ENCODE measurements at places on chromosomes 3 and 15.

DNA sequence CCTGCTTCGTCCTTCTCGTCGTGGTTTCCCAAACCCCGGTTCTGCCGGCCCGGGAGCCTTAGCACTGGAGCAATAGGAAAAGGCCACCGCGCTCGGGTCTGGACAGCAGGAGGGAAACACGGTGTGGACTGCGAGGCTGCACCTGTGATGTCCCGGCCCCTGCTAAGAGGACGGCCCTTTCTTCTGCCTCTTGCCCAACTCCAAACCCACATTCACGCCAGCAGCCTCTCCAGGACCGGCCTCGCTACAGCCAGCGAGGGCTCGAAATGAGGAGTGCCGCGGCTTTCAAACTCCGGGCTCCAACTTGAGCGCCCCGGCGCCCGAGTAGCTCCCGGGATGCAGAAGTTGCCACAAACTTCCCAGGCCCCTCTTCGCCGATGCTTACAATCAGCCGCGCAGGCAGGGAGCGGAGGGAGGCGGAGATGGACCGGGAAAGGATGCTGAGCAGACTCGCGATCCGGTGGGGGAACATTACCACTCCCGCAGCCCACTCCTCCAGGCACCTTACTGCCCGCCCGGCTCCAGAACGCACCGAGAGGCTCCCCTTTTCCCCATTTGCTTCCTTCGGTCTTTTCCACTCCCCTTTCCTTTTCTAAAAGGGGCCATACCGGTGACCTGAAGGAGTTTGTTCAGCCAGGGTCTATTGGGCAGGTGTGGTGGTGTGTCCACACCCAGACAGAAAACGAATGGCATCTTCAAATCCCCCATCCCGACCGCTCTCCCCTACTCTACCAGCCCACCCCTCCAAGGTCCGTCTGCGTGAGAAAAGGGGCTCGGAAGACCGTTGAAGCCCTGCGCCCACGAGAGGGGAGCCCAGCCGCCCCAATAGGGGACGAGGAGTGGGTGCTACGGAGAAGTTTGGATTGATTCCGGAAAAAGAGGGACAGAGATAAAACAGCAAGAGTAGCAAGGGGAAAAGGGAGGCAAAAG is 18.8 kb upstream of the SATB1 start:
- no peak for DNase-seq

GRCh38 chr15:71256934-71257664 is 141.8 kb downstream of the THSD4 start:
- no peak for DNase-seq

DNA sequence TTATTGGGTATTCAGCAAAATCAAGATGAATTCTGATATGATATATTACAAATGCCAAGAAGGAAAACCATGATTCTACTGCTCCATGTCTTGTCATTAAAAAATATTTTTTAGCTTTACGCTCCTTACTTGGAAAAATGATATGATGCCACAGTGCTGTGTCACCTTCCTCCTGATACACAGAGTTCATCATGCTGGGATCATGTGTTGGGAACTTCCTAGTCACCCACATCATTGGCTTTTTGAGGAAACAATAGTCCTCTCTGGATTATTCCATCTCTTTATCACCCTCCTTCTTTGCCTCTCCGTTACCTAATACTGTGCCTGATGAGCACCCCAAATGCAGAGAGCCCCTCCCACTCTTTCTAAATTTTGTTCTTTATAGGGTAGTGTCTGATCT is 94.3 kb upstream of the PFN2 start:
- DNase-seq = no peak

GRCh38 chr3:160953686-160954085 is 151.5 kb downstream of the B3GALNT1 start:
- DNase-seq = no peak

DNA sequence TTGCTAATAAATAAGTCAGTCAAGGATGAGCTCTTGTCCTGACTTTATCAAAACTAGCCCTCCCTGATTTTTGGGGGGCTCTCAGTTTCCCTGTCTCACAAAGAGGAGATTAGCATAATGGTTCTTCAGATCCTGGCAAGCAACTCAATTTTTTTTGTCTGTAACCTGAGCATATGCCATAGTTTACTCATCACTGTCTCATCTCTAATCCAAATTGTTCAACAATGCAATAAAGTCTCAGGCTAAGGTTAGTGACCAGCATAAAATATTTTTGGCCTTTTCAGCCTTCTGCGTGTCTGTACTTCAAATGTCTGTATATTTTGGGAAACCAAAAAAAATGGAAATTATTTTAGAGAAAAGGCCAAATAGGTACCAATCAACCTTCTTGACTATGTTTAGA is 465.6 kb upstream of the TPRG1 start:
- no peak for DNase-seq

DNA sequence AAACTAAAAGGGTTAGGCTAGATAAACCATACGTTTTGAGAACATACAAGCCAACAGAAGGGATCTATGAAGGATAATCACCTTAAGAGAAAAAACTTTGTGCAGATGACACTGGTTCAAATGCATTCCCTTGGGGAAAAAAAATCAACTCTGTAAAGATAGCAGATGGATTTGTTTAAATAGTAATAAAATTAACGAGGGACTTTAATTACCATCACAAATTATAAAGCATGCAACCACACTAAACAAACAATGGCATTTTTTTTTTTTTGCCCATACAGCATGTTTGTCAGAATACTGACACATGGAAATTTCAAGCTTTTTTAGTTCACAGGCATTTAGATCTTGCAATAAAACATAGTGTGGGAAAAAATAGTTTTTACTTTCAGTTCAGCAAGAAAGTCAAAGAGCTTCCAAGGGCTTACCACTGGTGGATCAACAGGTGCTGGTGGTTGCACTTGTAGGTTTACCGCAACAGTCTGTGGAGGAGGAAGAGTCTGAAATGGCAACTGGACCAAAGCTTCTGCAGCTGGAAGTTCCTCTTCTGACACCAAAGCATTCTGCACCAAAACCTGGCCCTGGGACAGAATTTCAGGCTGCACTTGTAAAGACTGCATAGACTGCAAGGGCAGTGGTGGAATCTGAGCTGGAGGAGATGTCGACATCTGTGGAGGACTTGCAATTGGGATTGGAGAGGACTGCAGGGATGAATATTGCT is 53.1 kb downstream of the PHC3 start:
- DNase-seq = no peak

Data from stimulated activated CD8-positive, alpha-beta memory T cell treated with anti-CD3 and anti-CD28 coated beads, Interleukin-7, amount 100 ng/mL, for 1 hour (primary cell).